Stimulated activated CD4-positive, alpha-beta T cell treated with anti-CD3 and anti-CD28 coated beads, Interleukin-15, amount 100 ng/mL, for 48 hours (primary cell): ENCODE measurements at places on chromosomes 11 and 22.
A peak's percentile ranks its signal among the peaks of the same experiment; 100 is the strongest.

DNA sequence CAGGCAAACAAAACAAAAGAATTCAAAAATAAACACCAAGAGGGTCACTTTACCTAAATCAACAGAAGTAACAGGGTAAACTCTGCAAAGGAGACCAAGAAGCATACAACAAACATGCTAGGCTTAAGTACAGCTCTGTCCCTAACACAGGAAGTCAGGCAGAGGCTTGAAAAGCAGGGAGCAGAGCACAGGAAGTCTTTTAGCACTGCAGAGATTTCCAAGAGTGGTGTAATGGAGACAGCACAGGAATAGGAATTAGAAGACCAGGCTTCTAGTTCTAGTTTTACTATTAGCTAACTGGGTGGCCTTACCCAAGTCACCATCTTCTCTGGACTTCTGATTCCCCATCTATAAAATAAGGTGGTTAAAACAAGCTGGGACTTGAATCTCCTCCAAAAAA, 1.9 kb downstream of the RBFOX2 start:
- DNase-seq: no peak

GRCh38 chr22:44026630-44027511, 2.8 kb downstream of the PARVB start:
- DNase-seq: peak; percentile 31

DNA sequence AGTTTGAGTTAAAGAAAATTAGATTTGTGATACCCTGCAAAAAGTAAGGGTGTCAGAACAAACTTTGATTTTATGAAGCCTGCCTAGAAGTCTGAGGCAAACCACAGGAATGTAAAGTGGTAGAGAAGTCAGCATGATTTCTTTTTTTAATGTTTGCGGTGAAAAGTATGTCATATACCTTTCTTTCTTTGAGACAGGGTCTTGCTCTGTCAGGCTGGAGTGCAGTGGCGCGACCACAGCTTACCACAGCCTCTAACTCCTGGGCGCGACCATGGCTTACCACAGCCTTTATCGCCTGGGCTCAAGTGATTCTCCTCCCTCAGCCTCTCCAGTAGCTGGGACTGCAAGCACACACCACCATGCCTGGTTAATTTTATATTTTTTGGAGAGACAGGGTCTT, 4.7 kb downstream of the API5 start:
- no peak for DNase-seq

DNA sequence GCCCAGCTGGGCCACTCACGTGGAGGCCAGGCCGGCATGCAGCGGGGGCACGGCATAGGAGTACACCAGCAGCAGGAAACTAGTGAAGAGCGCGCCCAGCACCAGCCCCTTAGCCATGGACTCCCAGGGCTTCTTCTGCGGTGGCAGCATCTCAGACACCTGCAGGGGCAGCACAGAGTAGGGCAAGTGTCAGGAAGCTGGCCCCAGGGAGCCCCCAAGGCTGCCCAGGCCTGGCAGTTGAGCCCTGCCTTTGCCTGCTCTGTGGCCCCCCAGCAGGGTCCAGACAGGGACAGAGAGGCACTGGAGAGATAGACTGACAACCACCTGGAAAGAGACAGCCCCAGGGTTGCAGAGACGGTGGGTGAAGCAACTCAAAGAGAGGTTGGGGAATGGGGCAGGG, 10.7 kb upstream of the SEC14L6 start:
- no peak for DNase-seq

- peak; percentile 5 for DNase-seq
Observed at GRCh38 chr22:36775586-36775963, 344 bp downstream of the IFT27 start.

- DNase-seq: no peak
Observed at GRCh38 chr22:49540084-49540912, 287.4 kb downstream of the BRD1 start.

DNA sequence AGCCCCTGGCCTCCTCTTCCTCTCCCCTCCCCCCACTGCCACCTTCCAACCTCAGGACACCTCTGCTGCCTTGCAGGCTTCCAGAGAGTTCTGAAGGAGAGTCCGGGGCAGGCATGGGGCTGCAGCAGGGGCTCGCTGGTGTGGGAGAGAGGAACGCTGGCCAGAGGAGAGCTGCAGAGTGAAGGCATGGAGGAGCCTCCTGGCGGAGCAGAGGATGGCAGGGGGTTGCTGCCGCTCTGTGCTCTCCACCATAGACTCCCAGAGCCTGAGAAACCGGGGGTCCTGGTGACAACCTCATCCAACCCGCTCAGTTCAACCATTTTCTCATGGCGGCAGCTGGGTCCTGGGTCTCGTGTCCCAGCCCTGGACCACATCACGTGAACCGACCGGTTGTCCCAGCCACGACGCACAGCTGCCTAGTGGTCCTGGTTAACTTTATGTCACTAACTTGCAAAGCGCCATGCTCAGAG, 17.5 kb downstream of the MRGPRG start:
- no peak for DNase-seq

DNA sequence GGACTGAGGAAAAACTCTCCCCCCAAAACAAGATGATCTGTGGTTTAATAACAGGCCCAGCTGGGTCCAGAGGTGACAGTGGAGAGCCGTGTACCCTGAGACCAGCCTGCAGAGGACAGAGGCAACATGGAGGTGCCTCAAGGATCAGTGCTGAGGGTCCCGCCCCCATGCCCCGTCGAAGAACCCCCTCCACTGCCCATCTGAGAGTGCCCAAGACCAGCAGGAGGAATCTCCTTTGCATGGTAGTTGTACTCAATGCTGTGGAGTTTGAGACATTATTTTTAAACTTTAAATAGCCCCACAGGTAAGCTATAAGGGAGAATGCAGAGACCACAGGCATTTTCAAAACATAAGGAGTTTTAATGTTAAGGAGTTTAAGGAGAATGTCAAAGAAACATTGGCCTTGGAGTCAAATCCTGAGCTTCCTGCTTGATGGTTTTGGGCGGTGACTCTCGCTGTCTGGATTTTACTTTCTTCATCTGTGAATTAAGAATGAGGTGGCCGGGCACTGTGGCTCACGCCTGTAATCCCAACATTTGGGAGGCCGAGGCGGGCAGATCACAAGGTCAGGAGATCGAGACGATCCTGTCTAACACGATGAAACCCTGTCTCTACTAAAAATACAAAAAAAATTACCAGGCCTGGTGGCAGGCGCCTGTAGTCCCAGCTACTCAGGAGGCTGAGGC, 6.8 kb downstream of the APOL1 start:
- no peak for DNase-seq

DNA sequence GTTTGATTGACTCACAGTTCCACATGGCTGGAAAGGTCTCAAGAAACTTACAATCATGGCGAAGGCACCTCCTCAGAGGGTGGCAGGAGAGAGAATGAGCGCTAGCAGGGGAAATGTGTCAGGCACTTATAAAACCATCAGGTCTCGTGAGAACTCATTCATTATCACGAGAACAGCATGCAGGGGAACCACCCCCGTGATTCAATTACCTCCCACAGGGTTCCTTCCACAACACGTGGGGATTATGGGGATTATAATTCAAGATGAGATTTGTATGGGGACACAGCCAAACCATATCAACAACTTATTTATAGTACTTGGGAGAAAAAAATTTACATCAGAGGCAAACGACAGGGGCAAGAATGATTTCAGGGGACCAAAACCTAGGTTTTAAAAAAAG, 3.0 kb downstream of the ME3 start:
- no peak for DNase-seq

DNA sequence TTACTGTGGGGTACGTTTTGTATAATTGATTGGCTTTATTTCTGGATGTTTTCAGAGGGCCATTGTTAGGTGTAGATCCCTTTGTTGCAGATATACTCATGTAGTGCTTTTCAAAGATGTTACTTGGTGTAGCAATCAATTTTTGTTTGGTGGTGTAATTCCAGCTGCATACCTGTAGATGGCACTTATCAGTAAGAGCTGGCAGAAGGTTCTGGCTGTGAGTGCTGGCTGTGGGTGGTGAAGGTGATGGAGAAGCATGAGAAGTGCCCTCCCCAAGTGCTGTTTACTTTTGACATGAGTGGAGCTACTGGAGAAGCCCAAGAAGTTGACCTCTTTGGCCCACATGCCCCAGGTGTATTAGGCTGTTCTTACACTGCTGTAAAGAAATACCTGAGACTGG, 1074.9 kb downstream of the FAM181B start:
- no peak for DNase-seq

DNA sequence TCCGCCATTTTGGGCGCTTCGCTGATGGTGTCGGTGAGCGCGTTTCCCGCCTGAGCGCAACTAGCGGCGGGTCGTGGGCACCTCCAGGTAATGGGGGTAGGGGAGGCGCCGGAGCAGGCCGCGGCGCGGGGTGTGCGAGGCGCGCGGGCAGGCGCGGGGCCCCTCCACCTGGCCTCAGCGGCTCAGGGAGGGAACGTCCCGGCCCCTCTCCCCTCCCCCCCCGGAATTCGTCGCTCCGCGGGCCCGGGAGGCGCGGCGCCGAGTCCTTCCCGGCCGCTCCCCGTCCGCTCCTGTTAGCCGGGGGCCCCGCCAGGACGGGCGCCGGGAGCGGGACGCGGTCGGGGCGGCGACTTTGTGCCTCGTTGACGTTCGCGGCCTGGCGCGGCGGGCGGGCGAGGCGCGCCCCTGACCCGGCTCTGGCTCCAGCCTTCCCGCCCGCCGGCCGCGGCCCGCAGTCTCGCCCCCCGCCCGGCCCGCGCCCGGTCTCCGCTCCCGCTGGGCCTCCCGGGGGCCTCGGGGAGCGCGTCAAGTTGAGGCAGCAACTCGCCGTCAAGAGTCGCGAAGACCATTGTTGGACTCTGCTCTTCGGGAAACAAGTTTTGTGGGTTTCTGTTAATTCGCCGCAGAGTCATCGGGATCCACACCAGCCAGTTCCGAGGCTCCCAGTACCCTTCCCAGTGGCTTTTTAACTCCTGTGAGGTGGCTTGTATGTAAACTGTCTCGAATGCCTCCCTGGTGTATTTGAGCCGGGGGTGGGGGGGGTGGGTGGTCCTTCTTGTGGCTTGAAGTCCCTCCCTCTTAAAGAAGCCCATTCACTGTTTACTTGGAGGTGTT, at the start of gene PPP6R3:
Gene PPP6R3 (plus strand): TSS at position 12 of the 834 bp plus-strand sequence. CDS start 76,913 bp downstream, outside the sequence.
- DNase-seq: no peak

GRCh38 chr22:45456811-45457210, 43.3 kb downstream of the RIBC2 start:
- no peak for DNase-seq

DNA sequence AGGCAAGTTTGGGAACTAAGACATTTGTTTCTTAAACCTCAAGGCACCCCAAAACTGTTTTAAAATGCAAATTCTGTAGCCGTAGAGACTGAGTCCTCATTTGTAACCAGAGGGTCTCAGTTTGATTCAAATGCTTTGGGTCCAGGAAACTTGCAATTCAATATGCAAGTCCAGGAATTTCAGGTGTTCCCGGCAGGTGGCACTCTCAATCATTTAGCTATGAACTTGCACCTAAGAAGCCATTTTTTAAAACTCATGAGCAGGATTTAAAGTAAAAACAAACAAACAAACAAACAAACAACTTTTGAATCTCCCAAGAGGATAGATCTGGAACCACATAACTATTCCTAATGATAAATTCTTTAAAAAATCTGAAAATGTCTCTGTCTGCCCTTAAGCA, 8.7 kb upstream of the ABTB2 start:
- no peak for DNase-seq

GRCh38 chr11:65944191-65944590, 1.1 kb upstream of the TSGA10IP start:
- no peak for DNase-seq

GRCh38 chr22:48240935-48241230, 1478.4 kb downstream of the TBC1D22A start:
- DNase-seq: no peak

DNA sequence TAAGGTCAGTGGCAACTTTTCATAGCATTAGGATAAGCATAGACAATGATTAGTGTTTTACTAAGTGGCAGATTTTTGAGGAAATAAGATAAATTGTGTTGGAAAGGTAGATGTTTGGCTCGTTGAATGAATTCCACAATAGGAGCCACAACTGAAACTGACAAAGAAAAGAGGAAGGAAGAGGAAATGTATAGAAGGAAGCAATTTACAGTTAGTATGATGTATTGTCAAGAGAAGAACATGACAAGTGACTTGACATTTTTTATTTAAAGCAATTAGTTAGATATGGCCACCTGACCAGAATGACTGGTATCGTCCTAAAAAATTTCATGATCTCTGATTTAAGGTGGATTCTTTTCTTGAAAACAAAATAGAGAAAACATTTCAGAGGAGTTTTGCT, 3.1 kb upstream of the RAG2 start:
- no peak for DNase-seq
